ENCODE measurements at places on chromosomes 7 and 10.

DNA sequence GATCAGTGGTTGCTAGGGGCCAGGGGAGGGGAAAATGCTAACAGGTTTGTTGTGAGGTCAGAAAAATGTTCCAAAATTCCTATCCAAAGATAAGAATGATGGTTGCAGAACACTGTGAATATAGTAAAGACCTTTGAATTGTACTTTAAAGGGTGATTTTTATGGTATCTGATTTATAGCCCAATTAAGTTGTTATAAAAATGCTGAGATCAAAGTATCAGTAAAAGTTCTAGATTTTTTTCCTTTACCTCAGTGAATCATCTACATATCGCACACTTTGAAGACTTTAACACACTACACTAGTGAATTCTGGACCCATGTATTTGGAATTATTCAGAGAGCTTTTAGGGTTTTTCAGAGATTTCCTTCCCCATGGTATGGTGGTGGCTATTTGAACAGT lies 275.4 kb downstream of the WDR37 start:
- DNase-seq = no peak

DNA sequence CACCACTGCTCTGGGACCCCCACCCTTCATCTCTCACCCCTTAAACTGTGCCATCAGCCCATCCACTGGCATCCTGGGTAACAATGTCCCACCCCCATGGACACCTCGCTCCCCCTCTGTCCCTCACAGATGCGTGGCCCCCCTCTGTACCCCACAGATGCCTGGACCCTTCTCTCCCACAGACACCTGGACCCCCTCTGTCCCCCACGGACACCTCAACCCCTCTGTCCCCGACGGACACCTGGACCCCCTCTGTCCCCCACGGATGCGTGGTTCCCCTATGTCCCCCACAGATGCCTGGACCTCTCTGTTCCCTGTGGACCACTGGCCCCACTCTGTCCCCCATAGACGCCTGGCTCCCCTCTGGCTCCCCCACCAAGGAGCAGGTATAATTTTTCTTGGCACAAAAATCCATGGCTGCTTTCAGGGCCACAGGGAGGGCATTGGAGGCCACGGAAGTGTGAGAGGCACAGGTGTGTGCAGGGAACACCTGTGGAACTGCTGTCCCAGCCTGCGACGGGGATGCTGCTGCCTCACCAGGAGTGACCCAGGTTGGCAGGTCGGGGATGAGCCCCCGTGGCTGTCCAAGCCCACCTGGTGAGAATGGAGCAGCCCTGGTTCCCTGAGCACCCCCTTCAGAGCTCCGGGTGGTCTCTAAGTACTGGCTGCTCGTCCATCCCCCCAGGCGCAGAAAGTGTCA lies 193.5 kb downstream of the PTPRN2 start:
- DNase-seq = no peak

DNA sequence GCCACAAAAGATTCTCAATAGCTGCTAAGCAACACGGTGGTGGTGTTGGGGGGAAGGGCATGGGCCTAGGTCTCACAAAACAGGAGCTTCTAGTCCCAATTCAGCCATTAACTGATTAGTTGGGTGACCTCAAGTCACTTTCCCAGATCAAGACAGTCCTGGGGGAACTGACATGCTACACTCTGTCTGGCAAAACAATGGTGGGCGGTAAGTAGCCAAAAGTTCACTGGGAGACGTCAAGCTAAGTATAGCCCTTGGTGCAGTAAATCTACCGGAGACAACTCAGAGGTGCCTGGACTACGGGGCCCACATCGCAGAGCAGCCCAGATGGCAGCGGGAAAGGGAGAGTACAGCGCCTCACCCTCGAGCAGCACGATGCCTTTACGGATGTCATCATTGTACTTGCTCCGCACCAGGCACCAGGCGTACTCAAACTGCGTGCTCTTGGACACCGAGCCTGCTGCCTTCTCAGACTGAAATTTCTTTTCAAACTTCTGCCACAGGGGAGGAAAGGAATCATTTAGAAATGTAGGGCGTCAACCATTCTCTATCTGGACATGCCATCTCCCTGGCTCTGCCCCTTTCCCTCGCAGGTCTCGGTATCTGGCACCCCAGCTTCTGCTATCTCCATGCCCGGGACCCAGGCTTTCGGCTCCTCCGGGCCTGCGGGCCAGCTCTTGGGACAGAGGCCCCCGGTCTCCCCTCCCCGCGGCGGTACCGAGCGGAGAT lies 1.1 kb downstream of the FIS1 start:
- no peak for DNase-seq

GRCh38 chr10:86545101-86545500 lies 23.5 kb upstream of the WAPL start:
- no peak for DNase-seq

GRCh38 chr7:52168085-52168484 lies 851.5 kb upstream of the COBL start:
- no peak for DNase-seq

GRCh38 chr10:934746-935406 lies 3.4 kb upstream of the LARP4B start:
- no peak for DNase-seq

DNA sequence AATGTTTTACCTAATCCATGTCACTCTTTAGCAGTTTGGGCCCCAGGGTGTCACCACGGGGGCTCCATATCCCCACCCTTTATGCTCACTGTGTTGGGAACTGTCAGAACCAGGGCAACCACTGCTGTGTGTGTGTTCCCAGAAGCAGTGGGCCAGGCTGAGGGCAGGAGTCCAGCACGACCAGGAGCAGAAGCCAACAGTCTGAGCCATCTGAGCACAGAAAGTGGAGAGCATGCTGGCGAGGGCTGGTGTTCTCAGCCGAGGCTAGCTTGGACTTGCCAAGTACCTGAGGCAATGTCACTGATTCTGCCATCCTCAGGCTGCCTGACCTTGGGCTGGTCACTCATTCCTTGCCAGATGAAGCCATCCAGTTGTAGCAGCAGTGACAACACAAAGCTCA lies 285.0 kb downstream of the BMPER start:
- DNase-seq = no peak

GRCh38 chr10:27736396-27736795 lies 9.2 kb downstream of the MKX start:
- no peak for DNase-seq

GRCh38 chr7:69703099-69703498 lies 104.8 kb downstream of the AUTS2 start:
- DNase-seq = no peak

GRCh38 chr7:152522571-152523067 lies 86.8 kb upstream of the KMT2C start:
- no peak for DNase-seq

- no peak for DNase-seq
Observed at GRCh38 chr7:96976106-96976505, 29.2 kb upstream of the DLX6 start.

GRCh38 chr7:135200821-135201331 lies 10.4 kb downstream of the WDR91 start:
- DNase-seq = no peak

GRCh38 chr7:36840904-36841303 lies 116.6 kb upstream of the AOAH start:
- DNase-seq = no peak

GRCh38 chr7:30880941-30881340 lies 30.7 kb upstream of the AQP1 start:
- no peak for DNase-seq

DNA sequence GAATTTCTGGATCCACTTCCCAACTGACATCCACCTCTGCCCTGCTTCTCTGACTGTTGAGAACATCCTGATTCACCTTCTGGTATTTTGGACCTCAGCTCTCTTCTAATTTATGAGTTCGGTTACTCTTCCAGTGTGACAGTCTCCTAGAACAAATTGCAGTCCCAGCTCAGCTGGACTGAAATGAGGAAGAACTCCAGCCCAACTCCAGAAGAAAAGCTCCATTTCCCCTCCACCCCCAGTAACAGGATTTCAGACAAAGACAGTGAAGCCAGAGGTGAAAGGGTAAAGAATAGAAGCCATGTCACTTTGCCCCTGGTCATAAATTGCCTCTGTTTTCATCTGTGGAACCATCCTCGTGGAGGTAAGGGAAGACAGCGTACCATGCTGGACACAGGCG lies 26.2 kb upstream of the INHBA start:
- no peak for DNase-seq

DNA sequence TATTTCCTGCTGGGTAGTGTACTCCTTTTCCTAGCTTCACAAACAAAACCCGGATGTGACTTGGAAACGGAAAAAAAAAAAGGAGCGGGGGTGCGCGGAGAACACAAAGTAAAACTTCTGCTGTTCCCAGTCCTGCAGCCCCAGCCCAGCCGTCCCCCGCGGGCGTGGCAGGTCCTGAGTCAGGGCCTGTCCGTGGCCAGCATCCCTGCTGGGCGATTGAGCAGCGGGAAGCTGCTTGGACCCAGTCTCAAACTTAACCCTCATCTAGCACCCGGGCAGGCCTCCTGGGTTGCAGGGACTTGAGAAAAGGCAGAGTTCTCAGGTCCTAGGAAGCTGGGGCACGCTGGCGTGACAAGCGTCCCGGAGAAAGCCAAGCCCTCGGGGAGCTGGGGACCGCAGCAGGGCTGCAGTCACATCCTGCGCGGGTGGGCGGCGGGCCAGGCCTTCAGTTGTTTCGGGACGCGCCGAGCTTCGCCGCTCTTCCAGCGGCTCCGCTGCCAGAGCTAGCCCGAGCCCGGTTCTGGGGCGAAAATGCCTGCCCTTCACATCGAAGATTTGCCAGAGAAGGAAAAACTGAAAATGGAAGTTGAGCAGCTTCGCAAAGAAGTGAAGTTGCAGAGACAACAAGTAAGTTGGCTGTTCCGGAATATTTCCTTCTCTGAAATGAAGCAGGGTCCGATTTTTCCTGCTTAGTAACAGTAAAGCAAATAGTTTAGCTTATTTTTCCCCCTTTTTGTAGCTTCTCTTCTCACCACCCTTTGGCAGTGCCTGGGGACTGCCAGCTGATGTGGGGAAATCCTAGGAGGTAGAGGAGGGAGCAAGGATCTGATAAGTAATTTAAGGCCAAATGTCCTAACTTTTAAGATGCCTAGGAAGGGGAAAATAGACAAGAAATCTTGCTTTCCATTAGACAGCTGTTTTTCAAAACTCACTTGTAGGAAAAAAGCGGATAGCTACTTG lies at the start of gene GNG11:
TSS of gene GNG11 (plus strand) at position 129 of the 960 bp plus-strand sequence. CDS start at position 532, 403 bp downstream.
- no peak for DNase-seq

DNA sequence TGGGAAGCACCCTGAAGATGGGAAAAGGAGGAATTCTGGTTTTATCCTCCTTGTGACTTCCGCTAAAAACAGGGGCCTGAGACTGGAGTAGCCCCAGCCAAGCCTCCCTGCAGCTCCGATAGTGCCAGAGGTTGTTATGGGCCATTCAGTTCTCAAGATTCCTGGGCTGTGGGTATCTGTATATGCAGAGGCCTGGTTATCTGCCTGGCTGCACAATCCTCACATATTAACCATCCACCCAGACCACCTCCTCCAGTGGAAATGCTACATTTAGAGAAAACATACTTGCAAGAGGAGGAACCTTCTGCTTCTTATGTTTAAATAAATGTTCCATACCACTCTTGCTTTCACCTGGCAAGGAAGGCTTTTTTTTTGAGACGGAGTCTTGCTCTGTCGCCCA lies 34.6 kb downstream of the ARL3 start:
- DNase-seq = no peak

DNA sequence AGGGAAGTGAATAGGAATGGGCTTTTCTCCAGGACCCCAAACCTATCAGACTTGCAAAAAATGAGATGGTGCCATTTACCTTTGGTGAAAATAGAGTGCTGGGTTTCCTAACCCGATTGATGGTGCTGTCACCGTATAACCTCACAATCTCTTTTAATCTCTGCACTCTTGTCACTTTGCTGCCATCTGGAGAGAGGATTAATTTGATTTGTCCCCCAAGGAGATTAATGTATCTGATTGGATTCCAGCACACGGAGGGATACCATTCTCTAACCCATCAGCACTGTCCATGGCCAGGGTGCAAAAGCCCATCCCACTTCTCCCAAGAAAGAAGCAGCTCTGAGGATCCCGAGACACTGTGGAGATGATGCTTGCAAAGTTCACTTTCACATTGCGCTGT lies 86.3 kb upstream of the NFE2L3 start:
- DNase-seq = no peak

DNA sequence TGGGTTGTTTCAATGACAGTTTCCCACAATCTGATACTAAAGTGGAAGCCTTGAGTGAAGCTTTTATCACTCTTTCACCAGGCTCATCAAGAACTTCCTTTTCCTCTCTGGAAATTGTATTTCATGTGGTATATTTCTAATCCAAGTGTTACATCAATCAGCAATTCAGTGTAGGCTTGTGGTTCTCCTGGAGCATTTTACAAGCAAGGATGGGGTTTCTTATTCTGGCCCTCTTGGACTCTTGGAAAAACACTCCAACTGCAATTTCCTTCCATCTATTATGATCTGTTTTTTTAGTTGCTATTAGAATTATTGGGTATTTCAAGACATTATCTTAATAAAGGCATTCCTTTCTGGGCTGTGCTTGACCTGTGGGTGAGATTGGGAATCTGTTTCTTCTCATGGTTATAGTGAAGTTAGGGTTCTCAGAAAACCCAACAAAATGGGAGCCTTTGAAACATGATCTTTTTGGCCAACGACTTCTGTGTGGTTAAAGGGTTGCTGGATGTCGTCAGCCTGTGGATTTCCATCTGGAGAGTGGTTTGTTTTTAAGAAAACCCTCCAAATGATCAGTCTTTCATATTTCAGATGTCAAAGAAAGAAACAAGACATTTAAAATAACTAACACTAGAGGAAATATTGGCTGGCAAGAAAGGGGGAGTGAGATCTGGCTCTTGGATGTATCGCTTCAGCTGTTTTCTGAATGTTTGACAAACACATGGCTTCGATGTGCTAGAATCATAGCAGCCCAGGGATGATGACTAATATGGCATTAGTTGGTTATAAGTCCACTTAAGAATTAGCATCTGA lies 540.2 kb downstream of the LRMDA start:
- no peak for DNase-seq

- no peak for DNase-seq
Observed at GRCh38 chr7:43625980-43626379, 43.1 kb downstream of the STK17A start.

GRCh38 chr7:80443325-80443724 lies 68.5 kb downstream of the GNAT3 start:
- no peak for DNase-seq

DNA sequence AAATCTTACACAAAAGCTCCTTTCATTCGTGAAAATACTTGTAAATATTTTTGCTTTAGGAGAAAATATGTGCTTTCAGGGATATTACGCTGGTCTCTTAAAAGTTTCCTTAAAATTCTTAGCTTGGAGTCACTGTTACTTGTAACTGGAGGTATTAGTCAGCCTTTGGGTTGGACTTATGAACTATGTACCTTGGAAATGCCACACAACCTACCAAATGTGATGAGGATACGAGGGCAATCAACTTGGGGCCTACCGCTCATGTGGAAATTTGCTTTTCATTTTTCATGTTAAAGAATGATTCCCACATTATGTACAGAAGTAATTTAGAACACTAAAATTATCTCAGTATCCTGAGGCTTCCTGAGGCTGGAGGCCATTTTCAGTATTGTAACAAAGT lies 23.1 kb downstream of the SPAM1 start:
- DNase-seq = no peak

DNA sequence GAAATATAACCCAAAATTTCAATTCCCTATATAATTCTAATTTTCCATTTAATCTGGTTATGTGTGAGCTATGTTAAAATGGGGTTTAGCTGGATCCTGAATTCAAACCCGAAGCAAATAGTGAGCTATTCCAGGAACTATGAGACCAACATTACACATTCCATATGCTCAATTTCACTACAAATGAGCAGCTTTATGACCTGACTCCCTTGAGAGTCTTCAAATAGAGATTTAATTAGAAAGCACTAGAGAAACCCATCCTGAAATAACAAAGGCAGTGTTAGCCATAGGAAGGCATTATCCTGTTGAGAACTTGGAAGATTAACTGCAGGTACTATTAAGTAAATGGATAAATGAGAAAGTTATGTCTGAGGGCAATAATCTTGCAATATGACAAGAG lies 890.0 kb downstream of the GRM8 start:
- no peak for DNase-seq
